ENCODE measurements at places on chromosomes 1 and 21.
A peak's percentile ranks its signal among the peaks of the same experiment; 100 is the strongest.

- no peak for DNase-seq
Measured at GRCh38 chr1:215215846-215216245, 133.3 kb downstream of the KCNK2 start.

- DNase-seq: no peak
Measured at GRCh38 chr1:156797212-156797871, 19.3 kb downstream of the SH2D2A start.

GRCh38 chr21:36563341-36563926, 83.5 kb upstream of the CLDN14 start:
- no peak for DNase-seq

GRCh38 chr1:55898181-55898580, 681.2 kb downstream of the PLPP3 start:
- no peak for DNase-seq

GRCh38 chr1:174740249-174740968, 259.3 kb upstream of the CACYBP start:
- no peak for DNase-seq

GRCh38 chr1:228061411-228062084, 21.0 kb upstream of the ARF1 start:
- no peak for DNase-seq

GRCh38 chr1:235093696-235094592, 34.7 kb downstream of the TOMM20 start:
- DNase-seq: peak; percentile 94
